ENCODE measurements at places on chromosomes 11 and 22. TPM values are rescaled to one million over a fixed set of nuclear protein-coding genes. Genes with fewer than 3 reads are reported as not detected.

DNA sequence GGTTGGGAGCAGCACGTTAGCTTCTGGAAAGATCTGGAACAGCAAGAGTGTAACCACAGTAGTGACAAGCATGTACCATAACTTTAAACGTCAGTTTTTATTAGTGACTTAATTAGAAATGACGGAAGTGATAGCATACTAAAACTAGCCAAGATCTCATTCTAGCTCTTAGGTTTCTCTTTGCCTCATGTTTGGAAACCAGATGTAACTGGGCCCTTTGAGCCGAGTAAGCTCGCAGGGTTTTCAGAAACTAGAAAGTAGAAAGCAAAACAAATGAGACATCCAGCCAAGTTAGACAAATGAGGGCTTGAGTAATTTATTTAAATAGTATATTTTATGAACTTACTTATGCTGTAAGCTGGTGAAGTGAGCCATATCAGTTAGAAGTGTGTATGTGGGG is 40.2 kb upstream of the SLC5A12 start:
- H3K27me3 ChIP-seq: no peaks in the 10 kb centered on the region
- DNase-seq: no peak
- H3K27ac ChIP-seq: no peak overlapping the region
- no peaks in the 10 kb centered on the region for H3K4me1 ChIP-seq
- H3K4me3 ChIP-seq: no peak overlapping the region

DNA sequence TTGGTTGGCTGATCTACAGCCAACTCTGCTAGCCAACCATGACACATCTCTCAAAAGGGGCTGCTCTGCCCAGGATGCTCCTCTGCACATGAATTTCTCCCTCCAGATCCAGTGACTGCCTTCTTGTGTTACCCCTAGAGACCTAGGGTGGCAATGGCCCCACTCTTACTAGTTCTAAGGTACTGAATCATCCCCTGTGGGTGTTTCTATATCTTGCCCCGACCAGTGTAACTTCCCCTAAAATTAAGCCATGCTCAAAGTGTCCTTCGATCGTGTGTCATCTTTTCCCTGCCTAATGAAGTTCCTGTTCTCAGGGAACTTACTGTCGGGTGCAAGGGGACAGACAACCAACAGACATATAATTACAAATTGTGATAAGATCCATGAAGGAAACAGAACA is 113.3 kb downstream of the FAM76B start:
- no peaks in the 10 kb centered on the region for H3K27me3 ChIP-seq
- no peak overlapping the region for H3K27ac ChIP-seq
- no peak for DNase-seq
- no peaks in the 10 kb centered on the region for H3K4me1 ChIP-seq

DNA sequence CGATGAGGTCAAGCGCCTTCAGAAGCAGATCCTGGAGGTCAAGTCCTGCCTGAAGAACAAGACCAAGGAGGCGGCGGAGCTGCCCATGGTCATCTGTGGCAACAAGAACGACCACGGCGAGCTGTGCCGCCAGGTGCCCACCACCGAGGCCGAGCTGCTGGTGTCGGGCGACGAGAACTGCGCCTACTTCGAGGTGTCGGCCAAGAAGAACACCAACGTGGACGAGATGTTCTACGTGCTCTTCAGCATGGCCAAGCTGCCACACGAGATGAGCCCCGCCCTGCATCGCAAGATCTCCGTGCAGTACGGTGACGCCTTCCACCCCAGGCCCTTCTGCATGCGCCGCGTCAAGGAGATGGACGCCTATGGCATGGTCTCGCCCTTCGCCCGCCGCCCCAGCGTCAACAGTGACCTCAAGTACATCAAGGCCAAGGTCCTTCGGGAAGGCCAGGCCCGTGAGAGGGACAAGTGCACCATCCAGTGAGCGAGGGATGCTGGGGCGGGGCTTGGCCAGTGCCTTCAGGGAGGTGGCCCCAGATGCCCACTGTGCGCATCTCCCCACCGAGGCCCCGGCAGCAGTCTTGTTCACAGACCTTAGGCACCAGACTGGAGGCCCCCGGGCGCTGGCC is 11.0 kb downstream of the RASD2 start:
- H3K4me1 ChIP-seq: peaks cover 3% of the 10 kb centered on the region
- peaks cover 12% of the 10 kb centered on the region for H3K27me3 ChIP-seq
- DNase-seq: no peak
- no peaks in the 10 kb centered on the region for H3K36me3 ChIP-seq
- H3K27ac ChIP-seq: no peak overlapping the region

- DNase-seq: no peak
- no peaks in the 10 kb centered on the region for H3K27me3 ChIP-seq
- H3K4me3 ChIP-seq: no peak overlapping the region
- H3K27ac ChIP-seq: no peak overlapping the region
- no peaks in the 10 kb centered on the region for H3K36me3 ChIP-seq
Observed at GRCh38 chr11:47143322-47143721, 33.4 kb downstream of the ARFGAP2 start.

Gene APOA4
- not detected for total RNA-seq

DNA sequence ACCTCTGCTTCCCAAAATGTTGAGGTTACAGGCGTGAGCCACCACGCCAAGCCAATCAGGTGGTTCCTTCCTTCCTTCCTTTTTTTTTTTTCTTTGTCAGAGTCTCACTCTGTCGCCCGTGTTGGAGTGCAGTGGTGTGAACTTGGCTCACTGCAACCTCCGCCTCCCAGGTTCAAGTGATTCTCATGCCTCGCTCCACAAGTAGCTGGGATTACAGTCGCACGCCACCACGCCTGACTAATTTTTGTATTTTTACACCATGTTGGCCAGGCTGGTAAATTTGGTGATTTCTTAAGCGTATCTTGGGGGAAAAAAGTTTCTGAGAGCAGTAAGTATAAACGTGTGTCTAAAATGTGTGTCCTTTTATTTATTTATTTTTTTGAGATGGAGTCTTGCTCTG is 18.2 kb upstream of the SPINDOC start:
- no peak overlapping the region for H3K27ac ChIP-seq
- no peak overlapping the region for H3K4me3 ChIP-seq
- H3K27me3 ChIP-seq: peaks cover 8% of the 10 kb centered on the region
- H3K4me1 ChIP-seq: no peaks in the 10 kb centered on the region
- DNase-seq: no peak

DNA sequence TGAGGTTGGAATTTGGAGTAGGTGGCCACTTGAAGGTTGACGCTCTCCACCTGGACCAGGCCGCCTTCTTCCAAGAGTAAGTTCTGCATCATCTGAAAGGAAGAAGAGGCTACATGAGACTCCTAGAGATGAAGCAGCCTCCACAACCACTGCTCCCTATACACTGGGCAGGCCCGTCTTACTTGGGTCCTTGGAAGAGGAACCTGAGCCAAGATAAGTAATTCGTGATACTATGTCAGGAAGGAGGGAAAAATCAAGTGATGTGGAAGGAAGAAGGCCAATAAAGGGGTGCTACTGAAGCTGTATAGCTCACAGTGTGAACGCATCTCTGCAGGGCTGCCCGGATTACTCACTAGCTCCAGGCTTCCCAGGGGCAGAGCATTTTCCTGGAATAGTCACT is 11.1 kb downstream of the UFD1 start:
- DNase-seq: no peak
- H3K27me3 ChIP-seq: no peaks in the 10 kb centered on the region
- H3K27ac ChIP-seq: no peak overlapping the region

DNA sequence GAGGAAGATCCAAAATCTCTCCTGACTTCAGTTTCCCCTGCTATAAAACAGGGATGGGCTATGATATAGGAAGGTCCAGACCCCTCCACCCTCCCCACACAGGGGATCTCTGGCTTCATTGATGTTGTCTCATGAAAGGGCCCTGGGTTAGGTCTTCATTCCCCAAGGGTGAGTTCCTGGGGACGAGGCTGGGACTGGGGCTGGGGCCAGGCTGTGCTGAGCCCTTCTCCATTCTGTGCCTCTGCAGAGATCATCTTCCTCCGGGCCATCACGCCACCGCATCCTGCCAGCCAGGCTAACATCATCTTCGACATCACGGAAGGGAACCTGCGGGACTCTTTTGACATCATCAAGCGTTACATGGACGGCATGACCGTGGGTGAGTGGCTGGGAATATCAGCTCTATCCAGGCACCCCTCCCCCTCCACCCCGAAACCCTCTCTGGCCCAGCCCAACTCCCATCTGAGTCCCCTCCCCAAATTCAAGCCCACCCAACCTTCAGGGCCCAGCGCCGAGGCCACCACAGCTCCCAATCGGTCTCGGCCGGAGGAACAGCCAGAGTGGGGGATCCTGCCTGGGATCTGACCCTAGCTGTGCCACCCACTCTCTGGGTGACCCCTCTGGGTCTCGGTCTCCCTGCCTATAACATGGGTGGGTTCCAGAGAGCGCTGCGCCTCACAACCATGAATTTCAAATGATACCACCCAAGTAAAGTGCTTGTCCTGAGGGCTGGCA is 74.2 kb downstream of the FBLN1 start:
- DNase-seq: no peak
- H3K4me3 ChIP-seq: no peak overlapping the region
- no peak overlapping the region for H3K27ac ChIP-seq
- H3K4me1 ChIP-seq: peaks cover 9% of the 10 kb centered on the region

Gene MRGPRX3
- not detected for total RNA-seq

GRCh38 chr11:1948389-1948788 is 1.3 kb downstream of the MRPL23 start:
- no peaks in the 10 kb centered on the region for H3K27me3 ChIP-seq
- 0 out of 2 replicates have a peak, but pooled peaks cover 3% of the 10 kb centered on the region for H3K4me1 ChIP-seq
- H3K27ac ChIP-seq: no peak overlapping the region
- H3K36me3 ChIP-seq: no peaks in the 10 kb centered on the region

Gene NUP160
- 81.0 TPM for total RNA-seq

GRCh38 chr11:113494021-113494420 is 18.8 kb upstream of the DRD2 start:
- H3K27me3 ChIP-seq: peaks cover 24% of the 10 kb centered on the region
- DNase-seq: no peak
- H3K4me3 ChIP-seq: no peak overlapping the region

- DNase-seq: no peak
- H3K4me3 ChIP-seq: no peak overlapping the region
- peaks cover 6% of the 10 kb centered on the region for H3K4me1 ChIP-seq
- peaks cover 91% of the 10 kb centered on the region for H3K36me3 ChIP-seq
- no peaks in the 10 kb centered on the region for H3K27me3 ChIP-seq
Observed at GRCh38 chr11:10803676-10804075, 5.0 kb downstream of the EIF4G2 start.

Gene SCGB1A1
- total RNA-seq: 1.1 TPM

DNA sequence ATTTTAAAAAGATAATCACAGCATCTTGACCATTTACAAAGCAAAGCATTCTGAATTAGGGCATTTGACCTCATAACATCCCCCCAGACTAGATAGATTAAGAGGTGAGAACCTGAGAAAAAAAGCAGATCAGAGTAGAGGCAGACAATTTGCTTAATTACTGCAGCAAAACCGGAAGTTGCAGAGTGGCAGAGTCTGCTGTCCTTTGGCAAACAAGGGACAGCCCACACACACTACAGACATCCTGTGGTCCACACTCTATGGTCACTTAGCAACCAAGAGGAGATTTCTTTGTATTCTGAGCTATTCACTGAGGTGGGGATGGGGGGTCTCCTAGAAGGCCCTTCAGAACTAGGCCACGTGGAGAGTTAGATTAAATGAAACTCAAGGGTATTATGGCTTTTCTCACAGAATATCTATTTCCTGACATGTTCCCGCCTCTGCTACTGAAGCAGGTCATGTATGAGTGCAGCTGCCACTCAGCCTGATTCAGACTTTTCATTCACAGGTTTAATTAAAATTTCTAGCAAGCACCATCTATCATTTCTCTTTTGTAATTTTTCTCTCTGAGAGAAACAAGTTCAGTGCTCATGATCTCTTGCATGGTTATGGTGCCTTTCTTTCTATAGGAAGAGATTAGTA is 48.5 kb downstream of the SVIP start:
- H3K27me3 ChIP-seq: no peaks in the 10 kb centered on the region
- no peaks in the 10 kb centered on the region for H3K36me3 ChIP-seq
- no peak overlapping the region for H3K4me3 ChIP-seq
- H3K4me1 ChIP-seq: no peaks in the 10 kb centered on the region
- no peak overlapping the region for H3K27ac ChIP-seq
- no peak for DNase-seq

DNA sequence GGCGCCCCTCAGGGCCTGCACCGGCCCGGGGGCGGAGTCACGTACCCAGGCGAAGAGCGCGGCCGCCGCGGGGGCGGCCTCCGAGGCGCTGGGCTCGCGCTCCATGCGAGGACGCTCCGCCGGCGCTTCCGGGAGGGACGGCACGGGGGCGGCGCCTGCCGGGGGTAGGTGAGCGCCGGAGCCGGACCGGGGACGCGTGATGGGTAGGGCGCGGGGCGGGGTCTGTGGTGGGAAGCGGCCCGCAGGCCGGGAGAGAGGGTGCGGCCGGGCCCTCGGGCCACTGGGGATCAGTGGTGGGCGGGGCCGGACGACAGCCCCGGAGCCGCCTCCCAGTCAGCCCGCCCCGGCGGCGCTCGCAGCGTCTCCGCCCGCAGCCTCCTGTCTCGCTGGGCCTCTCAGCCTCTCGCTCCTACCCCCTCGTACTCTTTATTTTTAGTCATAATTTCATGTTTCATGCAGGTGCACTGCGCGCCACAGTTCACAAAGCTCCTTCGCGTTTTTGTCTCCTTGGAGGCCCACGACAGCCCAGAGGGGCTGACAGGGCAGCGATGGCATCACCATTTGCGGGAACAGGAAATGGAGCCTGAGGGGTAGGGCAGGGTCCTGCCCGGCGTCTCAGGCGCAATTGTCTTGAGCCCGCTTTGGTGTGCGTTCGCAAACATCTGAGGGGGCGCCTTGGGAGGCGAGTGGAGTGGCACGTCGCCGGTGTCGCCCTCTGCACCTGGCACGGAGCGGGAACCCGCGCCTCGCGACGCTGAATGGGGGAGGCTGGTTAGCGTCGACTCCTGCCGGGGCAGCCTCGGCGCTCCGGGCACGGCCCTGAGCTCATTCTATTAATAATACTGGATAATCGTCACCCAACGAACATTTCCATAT is at the start of gene SERGEF:
Gene SERGEF (minus strand): TSS at position 142 of the 876 bp plus-strand sequence. CDS start 37 bp downstream, at position 105.
- DNase-seq: peak; percentile 97
- H3K27me3 ChIP-seq: no peaks in the 10 kb centered on the region
- H3K27ac ChIP-seq: peak within 1 kb of the TSS; percentile 59
- peaks cover 13% of the 10 kb centered on the region for H3K4me1 ChIP-seq
- H3K4me3 ChIP-seq: peak within 1 kb of the TSS; percentile 63

Gene OR8G1
- total RNA-seq: 0.54 TPM

DNA sequence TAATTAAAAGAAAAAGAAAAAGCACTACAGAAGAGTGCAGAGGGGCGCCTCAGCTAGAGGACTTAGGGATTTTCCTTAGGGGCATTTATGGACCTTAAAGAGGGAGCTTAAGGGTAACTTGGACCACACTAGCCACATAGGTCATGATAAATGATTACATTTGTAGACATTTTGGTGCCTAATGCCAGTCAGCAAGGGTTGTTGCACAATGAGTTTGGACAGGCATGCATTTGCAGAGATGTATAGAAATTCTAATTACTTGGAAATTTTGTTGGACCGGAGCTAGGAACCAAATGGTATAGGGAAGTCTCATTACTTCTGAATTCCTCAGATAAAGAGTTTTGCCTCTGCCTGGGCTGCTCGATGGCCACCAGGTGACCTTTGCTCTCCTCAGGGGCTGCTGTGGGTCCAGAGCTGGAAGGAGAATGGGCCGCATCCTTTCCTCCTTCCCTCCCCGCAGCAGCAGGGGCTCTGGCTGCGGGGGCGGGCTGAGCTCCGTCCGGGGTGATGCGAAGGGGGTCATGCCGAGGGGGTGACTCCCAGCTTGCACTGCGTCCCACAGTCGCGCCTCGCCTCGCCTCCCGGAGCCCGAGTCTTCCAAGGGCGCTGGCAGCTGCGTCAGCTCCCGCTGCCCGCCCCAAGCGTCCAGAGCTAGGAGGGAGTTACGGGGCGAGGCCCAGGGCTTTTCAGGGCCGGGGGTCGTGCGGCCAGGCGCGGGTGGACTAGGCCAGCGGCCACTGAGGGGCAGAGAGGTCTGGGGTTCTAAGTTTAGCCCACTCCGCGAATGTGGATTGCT is 20.3 kb upstream of the MALAT1 start:
- peak; percentile 79 for DNase-seq
- H3K27me3 ChIP-seq: no peaks in the 10 kb centered on the region
- peak overlapping the region; percentile 99 for H3K27ac ChIP-seq

Gene TRIOBP
- 9.9 TPM for total RNA-seq

Gene MS4A3
- 28.7 TPM for total RNA-seq

Gene CADM1
- 0.42 TPM for total RNA-seq

Gene HTR3B
- not detected for total RNA-seq
